ENCODE measurements at places on chromosomes 7 and 10. TPM values are rescaled to one million over a fixed set of nuclear protein-coding genes. Genes with fewer than 3 reads are reported as not detected.
A peak's percentile ranks its signal among the peaks of the same experiment; 100 is the strongest.

DNA sequence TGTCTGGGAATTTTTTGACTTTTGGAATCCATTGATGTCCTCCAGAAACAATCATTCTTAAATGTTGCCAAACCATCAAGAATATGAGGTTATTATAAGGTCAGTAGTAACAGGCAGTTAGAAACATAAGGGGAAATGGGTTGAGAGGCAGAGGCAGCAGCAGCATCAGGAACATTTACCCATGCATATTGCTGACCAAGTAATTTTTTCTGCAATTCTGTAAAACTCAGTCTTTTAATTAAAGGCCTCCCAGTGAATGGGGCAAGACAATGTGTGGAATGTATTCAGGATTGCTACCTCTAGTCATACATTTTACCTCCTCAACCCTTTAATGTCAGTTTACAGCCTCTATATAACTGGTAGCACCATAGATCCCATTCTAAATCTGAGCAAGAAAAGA is 66.5 kb upstream of the SKAP2 start:
- peaks cover 2% of the 10 kb centered on the region for H3K4me1 ChIP-seq
- no peak for DNase-seq
- no peak overlapping the region for H3K4me3 ChIP-seq
- peaks cover 12% of the 10 kb centered on the region for H3K27me3 ChIP-seq

- H3K36me3 ChIP-seq: no peaks in the 10 kb centered on the region
Observed at GRCh38 chr10:78278058-78278404, 244.4 kb downstream of the RPS24 start.

HSPA12A gene
- not detected for total RNA-seq

- H3K4me1 ChIP-seq: no peaks in the 10 kb centered on the region
- DNase-seq: no peak
- no peaks in the 10 kb centered on the region for H3K27me3 ChIP-seq
Observed at GRCh38 chr10:62543571-62544355, 169.6 kb downstream of the ZNF365 start.

TRIM74 gene
- total RNA-seq: not detected

- H3K36me3 ChIP-seq: no peaks in the 10 kb centered on the region
- H3K4me1 ChIP-seq: no peaks in the 10 kb centered on the region
Observed at GRCh38 chr7:57638666-57639065, 188.7 kb downstream of the ZNF716 start.

DNA sequence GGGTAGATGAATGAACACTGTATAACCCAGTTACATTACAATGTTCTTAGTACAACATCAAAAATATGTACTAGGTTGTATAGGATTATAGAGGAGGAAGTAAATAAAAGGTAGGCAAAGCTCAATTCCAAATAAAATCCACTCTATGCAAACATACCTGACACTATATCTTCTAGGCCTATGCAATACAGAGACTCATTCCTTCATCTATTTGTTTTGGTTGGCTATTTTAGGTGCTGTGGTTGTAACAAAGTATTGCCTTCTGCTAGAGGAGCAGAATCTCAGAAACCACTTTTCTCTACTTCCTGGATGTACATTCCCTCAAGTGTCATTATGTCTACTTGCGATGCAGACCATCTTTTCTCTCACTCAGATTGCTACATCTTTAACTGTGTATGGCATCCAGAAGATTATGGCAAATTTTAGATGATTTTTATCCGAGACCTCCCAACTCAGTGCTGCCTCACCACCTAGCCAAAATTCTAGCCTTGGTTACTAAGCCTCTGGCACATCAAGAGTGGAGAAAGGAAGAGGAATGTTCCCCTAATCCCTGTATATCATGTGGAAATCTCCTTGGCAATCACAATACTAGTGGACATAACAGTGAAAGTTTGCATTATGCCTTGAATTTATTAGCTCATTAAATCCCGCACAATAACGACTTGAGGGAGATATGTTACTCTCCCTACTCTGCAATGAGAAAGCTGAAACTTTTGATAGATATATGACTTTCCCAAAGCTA is 5.5 kb upstream of the TFPI2 start:
- no peak for DNase-seq
- peaks cover 20% of the 10 kb centered on the region for H3K27me3 ChIP-seq
- H3K4me1 ChIP-seq: peaks cover 3% of the 10 kb centered on the region
- no peaks in the 10 kb centered on the region for H3K36me3 ChIP-seq
- no peak overlapping the region for H3K4me3 ChIP-seq
- H3K27ac ChIP-seq: no peak overlapping the region

- no peak overlapping the region for H3K27ac ChIP-seq
- H3K4me3 ChIP-seq: no peak overlapping the region
- H3K36me3 ChIP-seq: peaks cover 2% of the 10 kb centered on the region
- no peaks in the 10 kb centered on the region for H3K4me1 ChIP-seq
- H3K27me3 ChIP-seq: no peaks in the 10 kb centered on the region
- DNase-seq: no peak
Observed at GRCh38 chr10:71333129-71333887, 14.2 kb downstream of the SLC29A3 start.

DNA sequence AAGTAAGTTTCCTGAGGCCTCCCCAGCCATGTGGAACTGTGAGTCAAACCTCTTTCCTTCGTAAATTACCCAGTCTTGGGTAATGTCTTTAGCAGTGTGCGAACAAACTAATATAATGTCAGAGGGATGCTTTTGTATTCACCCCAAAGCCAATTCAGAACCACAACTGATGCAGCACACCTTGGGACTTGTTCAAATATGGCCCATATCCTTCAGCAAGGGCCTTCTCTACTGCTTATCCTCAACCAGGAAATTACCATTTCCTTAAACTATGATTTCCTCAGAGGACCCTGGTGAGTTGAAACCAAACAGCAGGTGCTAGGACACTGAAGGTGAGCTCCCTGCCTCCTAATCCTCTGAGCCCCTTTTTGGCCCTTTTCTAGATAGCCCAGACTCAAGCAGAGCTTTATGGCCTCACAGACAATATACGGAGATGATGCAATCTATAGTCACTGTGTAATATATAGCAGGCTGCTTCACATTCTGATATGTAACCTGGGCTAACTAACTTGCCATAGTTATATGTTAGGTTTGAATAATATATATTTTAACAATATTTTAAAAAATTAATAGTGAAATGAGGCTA is 15.2 kb downstream of the SRI start:
- H3K36me3 ChIP-seq: peaks cover 42% of the 10 kb centered on the region
- peaks cover 21% of the 10 kb centered on the region for H3K4me1 ChIP-seq
- no peak for DNase-seq
- no peak overlapping the region for H3K4me3 ChIP-seq
- peak overlapping the region; percentile 58 for H3K27ac ChIP-seq

PHKG1 gene
- 2.9 TPM for total RNA-seq

Measured in activated CD8-positive, alpha-beta T cell treated with anti-CD3 and anti-CD28 coated beads for 36 hours (primary cell).